Stimulated activated CD4-positive, alpha-beta T cell treated with anti-CD3 and anti-CD28 coated beads, Interleukin-1b, Interleukin-23, amount 100 ng/mL, for 1 hour (primary cell): ENCODE measurements at places on chromosomes 5 and 9.

GRCh38 chr9:35350827-35351549 lies 138.9 kb upstream of the RUSC2 start:
- DNase-seq: no peak

DNA sequence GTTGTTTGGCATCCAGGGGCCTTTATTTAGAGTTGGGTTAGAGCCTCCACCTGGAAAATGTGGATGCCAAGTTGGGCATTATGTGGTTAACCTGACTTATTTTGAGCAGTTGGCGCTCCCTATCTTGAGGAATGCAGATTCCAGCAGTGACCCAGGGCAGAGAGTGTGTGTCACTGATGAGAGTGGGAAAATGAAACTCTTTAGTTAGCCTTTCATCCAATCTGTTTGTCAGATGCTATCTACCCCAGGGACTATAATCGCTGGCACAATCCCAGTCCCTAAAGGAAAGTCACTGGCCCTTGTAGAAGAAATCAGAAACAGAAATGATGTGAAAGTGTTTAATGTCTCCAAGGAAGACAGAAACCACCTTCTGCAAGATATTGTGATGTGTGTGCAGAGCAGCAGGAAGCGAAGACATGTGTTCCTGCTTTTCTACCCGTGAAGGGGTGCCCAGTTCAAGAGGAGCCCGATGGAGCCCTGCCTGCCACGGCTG lies 10.2 kb upstream of the STING1 start:
- no peak for DNase-seq

DNA sequence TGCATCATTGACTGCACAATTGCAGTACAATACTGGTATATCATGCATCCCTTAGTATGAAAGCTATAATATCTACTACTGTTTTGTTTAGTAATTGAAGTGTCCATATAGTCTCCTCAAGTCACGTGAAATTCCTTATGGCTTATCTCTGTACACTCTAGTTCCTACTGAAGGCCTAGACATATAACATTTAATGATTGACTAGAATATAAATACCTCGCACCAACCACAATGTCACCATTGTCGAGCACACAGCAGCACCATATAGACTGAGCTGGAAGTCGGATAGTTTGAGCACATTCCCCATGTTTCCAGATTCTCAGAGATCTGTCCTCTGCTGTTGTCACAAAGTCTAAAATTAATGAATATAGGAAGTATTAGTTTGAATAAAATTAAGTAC lies 21.4 kb downstream of the PLAA start:
- no peak for DNase-seq

DNA sequence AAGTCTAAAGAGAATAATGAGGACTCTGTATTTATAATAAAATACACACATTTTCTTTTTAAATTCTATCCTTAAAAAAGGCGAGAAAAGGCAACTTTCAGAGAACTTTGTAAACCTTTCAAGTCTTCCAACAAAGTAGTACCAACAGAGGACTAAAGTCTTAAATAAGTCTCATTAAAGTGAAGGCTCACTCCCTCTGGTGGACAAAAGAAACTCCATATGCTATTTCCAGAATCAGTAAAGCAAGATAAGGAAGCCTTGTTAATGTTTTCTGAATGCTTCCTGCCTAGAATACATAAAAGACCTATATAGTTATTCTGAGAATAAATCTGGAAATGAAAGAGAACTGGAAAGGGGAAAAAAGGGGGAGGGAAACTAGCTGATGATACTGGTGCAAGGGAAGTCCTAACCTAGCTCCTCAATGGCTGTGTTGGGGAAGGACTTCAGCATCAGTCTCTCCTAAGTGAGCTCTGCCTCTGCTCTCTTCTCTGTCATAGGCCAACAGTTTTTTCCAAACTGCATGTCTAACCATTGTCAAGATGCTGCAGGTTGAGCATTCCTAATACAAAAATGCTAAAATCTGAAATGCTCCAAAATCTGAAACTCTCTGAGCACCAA lies 7.2 kb downstream of the HMGCS1 start:
- no peak for DNase-seq

- no peak for DNase-seq
Measured at GRCh38 chr5:11520241-11520930, 383.9 kb downstream of the CTNND2 start.

DNA sequence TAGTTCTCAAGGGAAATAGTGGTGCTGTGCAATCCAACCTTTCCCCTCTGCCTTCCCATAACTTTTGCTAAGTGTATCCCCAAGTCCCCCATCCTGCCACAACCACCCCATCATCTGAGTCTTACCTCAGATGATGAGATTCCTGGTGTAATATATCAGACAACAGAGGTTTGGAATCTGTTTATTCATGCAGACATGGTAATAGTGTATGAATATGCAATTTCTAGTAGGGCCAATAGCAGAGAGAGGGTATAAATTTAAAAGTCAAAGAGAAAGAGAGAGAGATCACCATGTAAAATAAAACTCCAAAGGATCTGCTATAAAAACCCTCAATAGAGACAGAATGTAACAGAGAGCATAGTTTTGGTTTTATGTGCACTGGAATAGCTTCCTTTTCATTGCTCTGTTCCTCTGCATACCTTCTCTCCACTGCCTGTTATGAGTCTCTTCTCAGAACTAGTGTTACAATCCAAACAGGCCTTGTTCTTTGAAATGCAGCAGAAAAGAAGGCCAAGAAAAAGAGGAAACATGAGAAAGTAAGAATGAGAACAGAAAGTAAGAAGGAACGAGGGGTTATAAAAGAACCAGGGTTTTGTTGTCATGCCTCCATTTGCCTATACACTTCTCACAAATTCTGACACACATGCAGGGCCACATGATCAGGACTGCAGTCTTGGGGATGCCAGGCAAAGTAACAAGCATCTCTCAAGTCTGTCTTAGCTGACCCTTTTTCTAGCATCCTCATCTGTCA lies 278.0 kb downstream of the CETN3 start:
- DNase-seq: no peak

- no peak for DNase-seq
Measured at GRCh38 chr9:15277400-15278090, 29.5 kb downstream of the TTC39B start.

GRCh38 chr5:120103495-120103894 lies 360.6 kb upstream of the PRR16 start:
- no peak for DNase-seq

DNA sequence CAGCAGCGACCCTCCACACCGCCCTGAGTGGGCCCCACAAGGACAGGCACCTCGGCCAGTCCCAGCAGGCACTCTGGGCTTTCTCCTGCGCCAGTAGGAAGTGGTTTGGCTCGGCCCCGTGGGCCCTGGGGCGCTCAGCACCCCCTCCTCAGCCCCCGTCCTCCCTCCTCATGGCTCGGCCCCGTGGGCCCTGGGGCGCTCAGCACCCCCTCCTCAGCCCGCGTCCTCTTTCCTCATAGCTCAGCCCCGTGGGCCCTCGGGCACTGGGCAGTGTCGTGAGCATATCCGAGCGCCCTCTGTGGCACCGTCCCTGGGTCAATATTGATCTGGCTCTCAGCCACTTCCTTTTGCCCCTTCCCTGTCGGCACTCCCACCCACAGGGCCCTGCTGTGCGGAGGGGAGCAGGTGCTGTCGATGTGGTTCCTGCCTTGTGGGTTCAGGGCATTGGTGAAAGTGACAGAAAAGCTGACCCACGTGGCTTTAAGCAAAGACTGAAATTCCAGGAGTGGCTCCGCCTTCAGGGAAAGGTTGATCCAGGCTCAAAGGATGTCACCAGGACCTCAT lies 5.5 kb upstream of the SCGB3A1 start:
- no peak for DNase-seq

DNA sequence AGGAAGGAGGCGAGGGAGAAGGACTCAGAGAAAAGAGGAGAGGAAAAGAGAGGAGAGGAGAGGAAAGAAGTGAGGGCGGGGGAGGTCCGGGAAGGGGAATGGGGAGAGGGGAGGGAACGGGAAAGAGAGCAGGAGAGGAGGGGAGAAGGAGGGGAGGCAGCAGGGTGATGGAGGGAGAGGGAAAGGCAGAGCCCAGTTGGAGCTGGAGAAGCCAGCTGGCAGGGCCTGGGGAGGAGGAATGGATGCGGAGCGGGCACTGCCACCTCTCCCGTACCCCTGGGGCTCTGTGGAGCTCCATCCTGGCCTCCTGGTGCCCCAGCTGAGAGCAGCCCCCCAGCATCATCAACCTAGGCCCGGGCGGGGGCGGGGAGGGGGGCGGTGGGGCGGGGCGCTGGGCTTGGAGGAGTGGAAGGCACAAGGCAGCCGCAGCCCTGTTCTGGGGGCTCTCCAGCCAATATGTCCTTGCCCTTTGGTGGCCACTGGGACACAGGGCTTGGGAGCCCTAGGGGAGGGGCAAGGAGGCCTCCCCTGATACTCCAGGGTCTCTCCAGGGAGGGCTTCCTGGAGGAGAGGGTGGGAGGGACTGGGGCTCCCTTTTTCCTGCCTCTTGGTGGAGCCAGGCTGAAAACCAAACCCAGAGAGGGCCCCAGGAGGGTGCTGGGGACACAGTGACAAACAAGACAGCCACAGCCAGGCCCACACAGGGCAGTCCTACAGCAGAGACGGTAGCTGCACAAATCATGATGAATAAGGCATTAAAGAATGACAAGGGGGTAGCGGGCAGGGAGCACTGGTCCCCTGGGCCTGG lies 123.7 kb downstream of the C9orf50 start:
- DNase-seq: no peak

DNA sequence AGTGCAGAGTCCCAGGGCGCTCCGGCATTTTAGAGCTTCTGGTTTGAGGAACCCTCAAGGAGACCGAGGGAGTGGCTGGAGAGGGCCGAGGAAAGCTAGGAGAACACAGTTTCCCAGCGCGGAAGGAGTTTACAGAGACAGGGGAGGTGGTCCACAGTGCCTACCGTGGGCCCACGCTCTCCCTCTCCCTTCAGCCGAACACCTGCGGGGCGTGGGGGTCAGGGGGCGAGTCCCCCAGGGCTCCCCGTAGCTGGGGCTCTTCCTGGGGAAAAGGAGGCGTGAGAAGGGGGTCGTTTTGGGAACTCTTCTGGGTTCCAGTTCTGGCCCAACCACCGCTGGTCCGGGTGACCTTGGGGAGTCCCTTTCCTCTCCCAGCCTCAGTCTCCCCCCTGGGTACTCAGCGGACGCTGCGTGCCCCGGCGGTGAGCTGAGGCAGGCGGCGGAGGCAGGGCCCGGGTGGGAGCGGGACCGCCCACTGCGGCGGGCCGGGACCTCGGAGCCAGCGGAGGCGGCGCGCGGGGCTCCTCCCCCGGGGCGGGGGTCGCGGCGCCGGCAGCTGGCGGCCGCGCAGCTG lies 368 bp upstream of the FRMPD1 start:
- DNase-seq: no peak

DNA sequence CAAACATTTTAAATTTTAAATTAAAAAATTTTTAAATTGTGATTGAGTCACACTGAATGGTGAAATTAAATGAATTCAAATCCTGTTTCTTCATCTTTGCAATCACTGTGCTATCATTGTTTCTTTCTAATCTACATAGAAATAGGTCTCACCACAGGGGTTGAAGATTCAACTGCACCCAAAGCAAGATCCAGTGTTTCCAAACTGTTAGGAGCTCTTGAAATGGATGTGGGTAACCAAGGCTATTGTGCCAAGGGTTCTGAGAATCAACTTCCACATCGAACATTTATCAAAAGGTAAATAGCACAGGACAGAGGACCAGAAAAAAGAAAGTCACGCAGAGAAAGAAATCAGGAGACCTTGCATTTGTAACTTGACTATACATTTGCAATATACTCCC lies 172.6 kb upstream of the RASEF start:
- no peak for DNase-seq

DNA sequence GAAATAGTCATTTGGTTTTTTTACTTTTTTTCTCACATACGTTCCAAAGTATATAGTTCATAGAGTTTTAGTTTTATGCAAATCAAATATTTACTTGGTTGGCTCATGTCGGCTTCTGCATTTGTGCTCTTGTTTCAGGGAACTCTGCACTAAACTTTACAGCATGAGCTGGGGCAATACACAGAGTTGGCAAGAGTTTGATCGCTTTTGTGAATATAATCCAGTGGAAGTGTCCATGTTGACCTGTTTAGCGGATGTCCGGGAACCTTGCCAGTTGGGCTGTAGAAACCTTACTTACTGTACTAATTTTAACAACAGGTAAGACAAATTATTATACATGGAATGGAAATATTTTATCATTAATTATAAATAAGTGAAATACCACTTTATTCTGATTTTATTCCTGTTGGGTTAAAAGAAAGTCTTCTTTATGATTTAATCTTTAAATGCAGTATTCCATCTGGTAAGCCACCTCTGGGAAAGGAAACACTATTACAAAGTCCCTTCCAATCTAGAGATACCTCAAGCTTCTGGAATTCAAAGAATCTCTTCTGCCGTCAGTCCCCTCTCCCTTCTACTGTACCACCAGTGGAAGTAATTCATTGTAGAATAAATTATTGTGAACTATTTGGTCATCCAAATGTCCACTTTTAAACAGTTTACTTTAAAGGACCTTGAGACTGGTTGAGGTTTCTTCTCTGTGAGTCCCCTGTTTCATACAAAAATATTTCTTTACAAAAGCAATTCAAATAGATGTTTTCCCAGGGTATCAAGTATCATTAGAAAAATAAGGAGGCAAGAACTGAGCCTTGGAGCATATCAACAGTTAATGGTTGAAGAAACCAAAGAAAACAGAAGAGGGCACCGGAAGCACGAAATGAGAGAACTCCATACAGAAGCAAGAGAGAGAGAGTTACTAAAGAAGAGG lies 45.2 kb upstream of the GLIPR2 start:
- no peak for DNase-seq

DNA sequence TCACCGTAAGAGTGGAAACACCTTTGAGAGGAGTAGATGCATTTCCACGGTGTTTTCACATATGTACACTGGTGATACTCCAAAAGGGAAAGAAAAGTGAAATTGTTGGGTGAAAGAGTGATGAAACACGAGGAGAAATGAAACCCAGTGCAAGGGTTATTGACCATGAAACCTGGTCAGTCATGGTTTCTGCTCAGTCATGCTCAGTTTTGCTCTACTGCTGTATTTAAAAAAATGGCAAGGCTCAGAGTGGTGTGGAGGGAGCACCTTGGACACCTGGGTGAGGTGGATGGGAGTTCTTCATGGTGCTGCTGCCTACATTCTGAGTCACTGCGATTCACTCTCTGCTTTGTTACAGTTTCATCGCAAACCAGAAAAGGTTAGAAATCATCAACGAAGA lies 32.3 kb downstream of the NTRK2 start:
- no peak for DNase-seq

DNA sequence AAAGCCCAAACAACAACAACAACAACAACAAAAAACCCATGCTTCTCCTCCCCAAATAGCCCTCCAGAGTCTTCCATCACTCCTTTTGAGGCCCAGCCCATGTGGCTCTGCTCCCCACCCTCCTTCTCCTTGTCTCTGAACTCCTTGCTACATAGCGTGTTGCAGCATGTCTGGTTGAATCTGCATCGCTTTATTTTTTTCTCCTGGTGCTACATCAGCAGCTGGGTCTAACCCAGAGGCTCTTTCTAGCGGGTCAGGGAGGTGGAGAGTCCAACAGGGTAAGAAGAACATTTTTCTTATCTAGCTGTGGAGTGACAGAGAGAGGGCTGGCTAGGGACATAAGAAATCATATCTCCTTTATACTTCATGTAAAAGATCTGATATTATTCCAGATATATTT lies 18.4 kb downstream of the NXNL2 start:
- DNase-seq: no peak
